ENCODE measurements at places on chromosomes 6 and 20.

- no peak for DNase-seq
These were observed 84.7 kb downstream of the TASP1 start for GRCh38 chr20:13554076-13554475.

- DNase-seq = no peak
These were observed 62.3 kb downstream of the UTRN start for GRCh38 chr6:144347448-144347759.

GRCh38 chr20:35917077-35917476 lies 37.2 kb downstream of the SCAND1 start:
- no peak for DNase-seq

DNA sequence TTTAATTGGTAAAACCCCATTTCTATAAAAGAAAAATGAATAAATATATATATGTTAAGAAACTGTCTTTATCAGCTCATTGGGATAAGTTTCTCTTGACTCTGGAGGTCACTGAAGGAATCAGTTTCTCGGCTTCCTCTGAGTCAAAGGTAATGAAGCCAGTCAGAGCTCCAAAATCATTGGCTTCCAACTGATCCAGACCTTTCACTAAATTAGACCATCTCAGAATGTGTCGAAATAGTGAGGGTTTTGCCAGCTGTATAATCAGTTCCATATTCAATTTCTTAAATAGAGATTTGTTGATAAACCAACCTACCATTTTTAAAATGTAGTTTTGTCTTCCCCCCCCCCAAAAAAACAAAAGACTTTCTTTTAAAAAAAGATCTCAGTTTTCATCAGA lies 60.5 kb upstream of the SRSF6 start:
- no peak for DNase-seq

- DNase-seq = no peak
These were observed 102.0 kb downstream of the LAMP5 start for GRCh38 chr20:9616455-9616805.

- peak; percentile 81 for DNase-seq
These were observed 252.7 kb downstream of the UST start for GRCh38 chr6:148999501-148999900.

- no peak for DNase-seq
These were observed 48.4 kb downstream of the EZR start for GRCh38 chr6:158770533-158771330.

- peak; percentile 45 for DNase-seq
These were observed 65.1 kb downstream of the REV3L start for GRCh38 chr6:111417946-111418345.

DNA sequence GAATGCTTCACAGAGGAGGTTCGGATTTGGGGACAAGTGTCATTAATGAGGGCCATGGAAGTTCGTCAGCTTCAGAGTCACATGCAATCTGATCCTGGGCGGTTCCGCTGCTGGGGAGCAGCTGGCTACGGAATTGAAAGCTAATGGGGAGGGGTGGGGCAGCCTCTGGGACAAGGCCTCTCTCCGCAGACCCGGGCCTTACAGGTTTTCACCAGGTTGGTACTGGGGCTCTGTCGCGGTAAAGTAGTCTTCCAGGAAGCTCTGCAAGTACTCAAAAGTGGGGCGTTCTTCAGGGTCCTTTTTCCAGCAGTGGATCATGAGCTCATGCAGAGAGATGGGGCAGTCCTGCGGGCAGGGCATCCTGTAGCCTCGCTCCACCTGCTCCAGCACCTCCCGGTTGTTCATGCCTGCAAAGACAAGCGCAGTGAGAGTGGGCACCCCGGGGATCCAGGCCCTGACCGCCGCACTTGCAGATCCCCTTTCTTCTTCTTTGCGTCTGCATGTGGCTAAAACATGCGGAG lies 55.9 kb upstream of the TRAF3IP2 start:
- DNase-seq = no peak

DNA sequence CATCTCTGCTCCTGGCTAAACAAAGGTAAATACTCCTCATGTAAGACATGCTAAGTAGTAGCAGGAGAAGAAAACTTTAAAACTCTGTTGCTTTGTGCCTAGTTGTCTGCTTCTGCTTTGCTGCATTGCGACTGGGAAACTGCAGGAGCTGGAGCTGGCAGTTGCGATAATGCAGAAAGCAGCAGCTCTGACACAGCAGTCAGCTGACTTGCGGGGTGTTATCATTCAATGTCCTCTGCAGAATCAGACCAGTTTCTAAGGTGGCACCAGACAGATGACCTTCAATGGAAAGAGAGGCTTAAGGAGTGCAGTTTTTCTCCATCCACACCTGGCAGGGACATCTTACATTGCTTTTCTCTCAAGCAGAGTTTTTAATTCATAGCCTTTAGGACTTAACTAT lies 69.9 kb upstream of the SOX4 start:
- DNase-seq = no peak

GRCh38 chr20:58518387-58518786 lies 3.2 kb upstream of the APCDD1L start:
- no peak for DNase-seq

- no peak for DNase-seq
These were observed 262.1 kb downstream of the DLL1 start for GRCh38 chr6:170028629-170029345.

DNA sequence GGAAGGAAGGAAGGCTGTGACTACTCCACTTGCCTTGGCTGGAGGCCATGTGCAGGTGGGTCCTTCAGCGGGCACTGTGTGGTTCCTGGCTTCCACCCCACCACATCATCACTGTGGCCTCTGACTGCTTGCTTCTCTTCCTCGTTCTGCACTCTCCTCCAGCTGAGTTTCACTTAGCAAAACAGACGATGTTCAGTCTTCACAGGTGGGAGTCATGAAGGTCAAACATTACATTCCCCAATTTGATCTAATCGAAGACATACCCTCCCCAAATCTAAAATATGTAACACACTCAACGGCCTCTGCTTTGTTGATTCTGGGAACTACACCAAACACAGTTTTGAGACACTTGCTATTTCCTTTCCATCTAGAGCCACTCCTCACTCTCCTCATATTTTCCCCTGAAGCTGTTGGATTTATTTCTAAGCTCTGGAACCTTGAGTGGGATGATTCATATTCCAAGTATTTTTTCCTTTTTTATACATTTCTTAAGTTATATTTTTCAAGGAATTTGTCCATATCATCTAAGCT lies 132.5 kb upstream of the FOXA2 start:
- DNase-seq = no peak

GRCh38 chr6:14353798-14354197 lies 236.2 kb downstream of the CD83 start:
- DNase-seq = no peak

DNA sequence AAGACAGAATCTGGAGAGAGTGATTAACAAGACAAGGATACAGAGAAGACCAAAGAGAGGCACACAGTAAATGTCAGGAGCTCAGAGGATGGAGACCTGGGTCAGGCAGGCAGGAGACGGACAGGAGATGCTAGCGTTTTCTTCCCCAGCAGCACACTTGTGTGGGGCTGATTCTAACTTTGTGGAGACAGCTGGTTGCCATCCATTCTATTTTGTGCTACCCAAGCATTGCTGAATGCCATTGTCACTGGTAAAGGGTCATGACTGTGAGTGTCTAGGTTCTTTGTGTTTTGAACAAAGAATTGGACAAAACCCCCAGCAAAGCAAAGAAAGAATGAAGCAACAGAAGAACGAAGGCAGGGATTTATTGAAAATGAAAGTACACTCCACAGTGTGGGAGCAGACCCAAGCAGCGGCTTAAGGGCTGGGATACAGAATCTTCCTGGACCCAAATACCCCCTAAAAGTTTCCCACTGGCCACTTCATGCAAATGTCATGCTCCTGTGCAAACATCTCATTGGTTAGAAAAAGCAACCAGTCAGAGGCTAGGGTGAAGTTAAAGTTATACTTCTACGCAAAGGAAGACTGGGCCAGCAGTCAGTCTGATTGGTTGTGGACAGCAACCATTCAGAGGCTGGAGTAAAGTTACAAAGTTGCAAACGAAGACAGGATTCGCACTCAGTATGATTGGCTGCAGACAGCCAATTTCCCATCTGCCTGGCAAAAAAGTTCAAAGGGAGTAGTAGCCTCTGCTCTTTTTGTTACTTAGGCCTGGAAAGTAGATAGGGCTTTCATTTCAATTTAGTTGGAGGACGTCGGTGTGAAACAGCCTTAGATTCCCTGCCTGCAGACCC lies 17.5 kb downstream of the PTK7 start:
- peak; percentile 86 for DNase-seq

DNA sequence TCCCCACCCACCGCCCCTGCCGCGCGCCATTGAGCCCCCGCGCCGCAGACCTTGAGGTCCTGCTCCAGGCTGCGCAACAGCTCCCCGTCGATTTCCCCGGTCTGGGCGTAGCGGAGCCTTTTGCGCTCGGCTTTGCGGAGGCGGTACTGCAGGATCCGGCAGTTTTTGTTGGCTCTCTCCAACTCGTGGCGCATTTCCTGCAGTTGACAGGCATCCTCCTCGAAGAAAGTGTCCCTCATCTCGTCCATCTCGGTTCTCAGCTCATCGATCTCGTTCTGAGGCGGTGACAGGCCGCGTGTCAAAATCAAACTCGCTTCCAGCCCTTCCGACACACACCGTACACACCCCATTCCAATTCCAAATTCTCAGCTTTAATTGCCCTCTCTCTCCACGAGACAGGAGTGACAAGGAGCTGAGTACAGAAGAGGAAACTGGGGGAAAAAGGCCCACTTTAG lies 4.3 kb downstream of the MTCL3 start:
- peak; percentile 73 for DNase-seq

DNA sequence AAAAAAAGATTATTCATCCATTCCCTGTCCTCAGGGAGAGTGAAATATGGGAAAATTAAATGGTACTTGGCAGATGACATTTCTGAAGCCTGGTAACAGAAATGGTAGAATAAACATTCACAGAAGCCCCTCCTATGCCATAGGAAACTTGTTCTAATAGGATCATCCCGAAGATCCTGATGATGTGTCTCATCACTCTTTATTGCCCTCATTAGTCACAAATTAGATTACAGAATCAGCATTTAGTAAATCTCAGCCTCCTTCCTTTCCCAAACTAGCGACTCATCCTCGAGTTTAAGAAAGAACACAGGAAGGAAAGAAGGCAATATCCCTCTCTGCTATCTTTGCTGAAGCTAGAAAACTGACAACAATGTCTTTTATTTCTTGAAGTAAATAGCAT lies 154.4 kb downstream of the TMEM200A start:
- peak; percentile 47 for DNase-seq

GRCh38 chr20:22452442-22453011 lies 131.8 kb downstream of the FOXA2 start:
- no peak for DNase-seq

DNA sequence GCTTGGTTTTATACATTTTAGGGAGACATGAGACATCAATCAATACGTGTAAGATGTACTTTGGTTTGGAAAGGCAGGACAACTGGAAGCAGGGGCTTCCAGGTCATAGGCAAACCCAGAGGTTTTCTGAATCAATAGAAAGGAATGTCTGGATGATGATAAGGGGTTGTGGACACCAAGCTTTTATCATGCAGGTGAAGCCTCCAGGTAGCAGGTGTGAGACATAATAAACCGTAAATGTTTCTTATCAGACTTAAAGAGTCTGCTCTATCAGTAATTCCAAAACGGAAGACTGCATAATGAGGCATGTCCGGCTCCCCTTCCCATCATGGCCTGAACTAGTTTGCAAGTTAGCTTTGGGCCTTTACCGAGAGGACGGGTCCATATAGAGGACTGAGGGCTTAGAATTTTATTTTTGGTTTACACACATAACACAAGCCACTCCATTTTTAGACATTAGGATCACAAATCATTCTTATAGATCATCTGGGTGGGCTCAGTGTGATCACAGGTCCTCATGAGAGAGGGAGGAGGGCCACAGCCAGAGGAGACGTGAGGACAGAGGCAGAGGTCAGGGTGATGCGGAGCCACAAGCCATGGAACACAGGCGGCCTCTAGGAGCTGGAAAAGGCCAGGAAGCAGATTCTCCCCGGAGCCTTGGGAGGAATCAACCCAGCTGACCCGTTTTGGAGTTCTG lies 10.7 kb upstream of the SERPINB9 start:
- no peak for DNase-seq

GRCh38 chr6:79536585-79536953 lies 661 bp downstream of the LCA5 start:
- peak; percentile 24 for DNase-seq

- DNase-seq = no peak
These were observed 46.0 kb upstream of the IL17A start for GRCh38 chr6:52139985-52140680.

- no peak for DNase-seq
These were observed 402.0 kb downstream of the MAFB start for GRCh38 chr20:40286975-40287531.

- peak; percentile 22 for DNase-seq
These were observed 80.7 kb downstream of the ANKS1A start for GRCh38 chr6:34969662-34970265.

- DNase-seq = no peak
These were observed 366.3 kb downstream of the CDKAL1 start for GRCh38 chr6:20900389-20901160.

- DNase-seq = no peak
These were observed 126.5 kb downstream of the BMP5 start for GRCh38 chr6:55748880-55749279.

DNA sequence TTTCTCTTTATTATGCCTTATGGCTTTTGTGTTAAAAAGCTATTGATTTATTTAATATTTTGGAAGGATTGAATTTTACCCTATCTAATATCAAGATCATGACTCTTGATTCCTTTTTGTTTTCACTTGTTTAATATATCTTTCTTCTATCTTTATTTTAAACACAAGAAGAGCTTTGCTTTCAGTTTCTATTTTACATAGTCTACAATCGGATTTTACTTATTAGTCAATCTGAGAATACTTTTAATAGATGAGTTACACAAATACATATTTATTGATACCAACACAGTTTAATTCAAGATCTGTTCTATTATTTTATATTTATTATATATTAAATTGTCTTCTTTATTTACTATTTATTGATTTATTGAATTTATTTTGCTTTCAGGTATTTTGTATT lies 218.8 kb downstream of the ESR1 start:
- no peak for DNase-seq

DNA sequence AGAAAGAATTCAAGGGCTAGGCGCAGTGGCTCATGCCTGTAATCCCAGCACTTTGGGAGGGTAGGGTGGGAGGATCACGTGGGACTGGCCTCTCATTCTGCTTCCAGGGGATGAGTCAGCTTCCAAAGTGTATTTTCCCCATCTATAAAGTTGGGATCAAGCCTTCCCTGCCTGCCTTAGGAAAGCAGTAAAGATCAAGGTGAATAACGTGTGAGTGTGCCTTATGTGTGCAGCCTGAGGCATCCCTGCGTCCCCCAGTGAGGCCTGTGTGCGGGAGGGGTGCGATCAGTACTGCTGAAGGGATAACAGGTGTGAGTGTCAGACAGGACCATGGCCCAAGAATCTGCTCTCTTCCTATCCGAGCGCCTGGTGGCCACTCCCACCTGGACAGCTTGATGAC lies 26.8 kb downstream of the TMEM181 start:
- DNase-seq = no peak

DNA sequence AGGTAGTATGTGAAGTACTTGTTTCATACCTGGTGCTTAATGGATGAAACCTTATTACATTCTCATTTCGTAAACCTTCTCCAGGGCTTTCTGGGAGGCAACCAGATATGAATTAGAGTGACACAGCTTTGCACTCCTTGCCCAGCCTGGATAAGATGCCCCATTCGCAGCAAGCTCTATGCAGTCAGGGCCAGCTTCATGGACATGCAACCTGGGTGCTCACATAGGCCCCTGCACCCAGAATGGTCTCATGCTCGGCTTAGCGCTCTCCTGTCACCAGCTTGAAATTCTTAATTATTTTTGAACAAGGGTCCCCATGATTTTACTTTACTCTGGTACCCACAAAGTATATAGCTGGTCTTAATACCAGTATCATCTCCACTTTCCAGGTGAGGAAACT lies 11.3 kb upstream of the PTGIS start:
- no peak for DNase-seq

GRCh38 chr6:105804424-105804823 lies 281.7 kb upstream of the PRDM1 start:
- DNase-seq = peak; percentile 91
